Activated CD4-positive, CD25-positive, alpha-beta regulatory T cell (primary cell): ENCODE measurements at places on chromosomes 3 and 15.

DNA sequence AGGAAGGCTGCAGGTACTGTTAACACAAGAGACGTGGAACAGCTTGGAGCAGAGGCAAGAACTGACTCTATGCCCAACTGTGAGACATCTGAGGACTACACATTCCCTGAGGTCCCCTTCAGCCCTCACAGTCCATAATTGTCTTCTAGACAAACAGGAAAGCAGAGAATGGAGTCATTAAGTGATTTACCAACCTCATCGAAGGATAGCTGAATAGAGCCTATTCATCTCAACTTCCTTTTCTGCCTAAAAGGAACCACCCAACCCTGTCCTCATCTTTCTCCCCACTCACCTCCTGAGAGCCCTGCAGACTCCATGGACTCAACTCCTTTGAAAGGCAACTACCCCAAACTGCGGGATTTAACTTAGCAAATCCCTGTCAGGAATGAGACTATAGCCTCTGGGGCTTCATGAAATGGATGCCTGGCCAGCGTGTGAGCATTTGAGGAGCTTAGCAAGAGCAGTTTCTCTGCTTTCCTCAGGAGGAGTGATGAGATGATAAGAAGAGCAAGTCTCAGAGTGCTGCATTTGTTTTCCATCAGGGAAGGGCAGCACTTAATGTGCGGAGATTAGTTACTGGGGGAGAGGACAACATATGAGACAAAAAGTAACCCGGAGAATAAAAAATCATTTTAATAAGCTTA, 61.5 kb upstream of the FILIP1L start:
- DNase-seq, result no peak

DNA sequence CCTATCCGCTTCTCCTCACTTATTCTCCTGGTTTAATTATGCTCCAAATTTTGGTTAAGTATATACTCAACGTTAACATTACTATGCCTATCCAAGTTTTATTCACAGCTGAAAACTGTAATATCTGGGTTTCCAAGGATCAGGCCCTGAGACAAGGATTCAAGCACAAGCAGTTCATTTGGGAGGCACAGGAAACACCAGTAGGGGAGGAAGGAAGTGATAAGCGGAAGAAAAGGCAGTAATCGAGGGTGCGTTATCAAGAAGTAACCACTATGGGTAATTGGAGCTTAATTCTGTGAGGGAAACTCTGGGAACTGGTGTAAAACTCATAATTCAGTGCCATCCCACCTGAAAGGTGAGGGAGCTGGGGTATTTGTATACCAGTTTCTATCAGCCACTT, 120.3 kb downstream of the KCNAB1 start:
- DNase-seq, result no peak

DNA sequence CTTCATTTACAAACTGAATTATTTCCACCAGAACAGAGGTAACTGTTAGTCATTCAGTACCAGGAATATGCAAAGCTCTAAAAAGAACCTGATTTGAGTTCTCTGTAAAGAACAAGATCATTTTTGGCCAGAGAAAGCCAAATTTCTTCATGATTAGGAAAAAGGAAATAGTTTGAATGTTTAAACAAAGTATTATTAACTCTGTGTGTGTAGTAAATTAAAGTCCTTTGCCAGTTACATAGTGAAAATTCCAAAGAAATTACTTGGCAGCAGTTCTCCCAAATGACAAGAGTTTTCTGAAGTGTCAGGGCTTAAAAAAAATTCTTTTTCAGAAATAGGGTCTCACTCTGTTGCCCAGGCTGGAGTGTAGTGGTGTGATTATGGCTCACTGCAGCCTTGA, 24.5 kb downstream of the QTRT2 start:
- DNase-seq, result no peak

- no peak for DNase-seq
Measured at GRCh38 chr3:190911382-190911781, 48.9 kb upstream of the GMNC start.

DNA sequence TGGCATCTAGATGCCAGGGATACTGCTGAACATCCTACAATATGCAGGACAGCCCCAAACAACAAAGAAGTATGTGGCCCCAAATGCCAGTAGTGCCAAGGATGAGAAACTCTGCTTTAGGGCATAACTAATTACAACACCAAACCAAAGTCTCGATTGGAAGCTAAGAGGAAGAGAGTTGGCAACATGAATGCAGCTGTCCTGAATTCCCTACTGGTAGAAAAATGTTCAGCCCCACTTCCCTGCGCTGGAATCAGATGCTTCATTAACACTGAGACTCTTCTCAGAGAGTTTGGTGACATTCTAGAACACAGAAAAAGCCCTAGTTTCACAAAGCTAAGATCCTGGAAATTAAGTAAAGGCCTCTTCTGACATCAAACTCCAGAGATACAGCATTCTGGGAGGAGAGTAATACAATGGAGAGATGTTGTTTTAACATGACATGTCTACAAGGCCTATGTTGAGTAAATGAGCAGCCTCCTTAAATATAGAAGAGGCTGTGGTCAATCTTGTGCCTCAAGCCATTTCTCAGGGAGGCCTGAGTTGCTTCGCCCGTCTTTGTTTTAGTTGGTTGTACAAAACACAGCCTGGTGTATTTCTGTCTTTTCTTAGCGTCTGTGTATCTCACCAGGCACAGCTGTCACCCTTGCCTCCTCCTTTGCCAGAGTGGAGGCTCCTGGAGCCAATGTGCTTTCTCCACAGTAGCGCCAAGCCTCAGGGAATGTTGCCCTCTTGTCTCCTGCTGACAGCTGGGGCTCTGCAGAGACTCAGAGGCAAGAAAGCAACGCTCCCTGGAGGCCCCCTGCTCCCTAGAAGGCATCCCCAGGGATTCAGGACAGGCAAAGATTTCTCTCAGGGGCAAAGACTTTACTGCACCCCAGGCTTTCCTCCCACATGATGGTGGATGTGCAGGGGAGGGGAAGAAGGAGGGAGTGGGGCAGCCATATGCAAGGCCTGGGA, 25.1 kb upstream of the CTNNB1 start:
- DNase-seq, result no peak

DNA sequence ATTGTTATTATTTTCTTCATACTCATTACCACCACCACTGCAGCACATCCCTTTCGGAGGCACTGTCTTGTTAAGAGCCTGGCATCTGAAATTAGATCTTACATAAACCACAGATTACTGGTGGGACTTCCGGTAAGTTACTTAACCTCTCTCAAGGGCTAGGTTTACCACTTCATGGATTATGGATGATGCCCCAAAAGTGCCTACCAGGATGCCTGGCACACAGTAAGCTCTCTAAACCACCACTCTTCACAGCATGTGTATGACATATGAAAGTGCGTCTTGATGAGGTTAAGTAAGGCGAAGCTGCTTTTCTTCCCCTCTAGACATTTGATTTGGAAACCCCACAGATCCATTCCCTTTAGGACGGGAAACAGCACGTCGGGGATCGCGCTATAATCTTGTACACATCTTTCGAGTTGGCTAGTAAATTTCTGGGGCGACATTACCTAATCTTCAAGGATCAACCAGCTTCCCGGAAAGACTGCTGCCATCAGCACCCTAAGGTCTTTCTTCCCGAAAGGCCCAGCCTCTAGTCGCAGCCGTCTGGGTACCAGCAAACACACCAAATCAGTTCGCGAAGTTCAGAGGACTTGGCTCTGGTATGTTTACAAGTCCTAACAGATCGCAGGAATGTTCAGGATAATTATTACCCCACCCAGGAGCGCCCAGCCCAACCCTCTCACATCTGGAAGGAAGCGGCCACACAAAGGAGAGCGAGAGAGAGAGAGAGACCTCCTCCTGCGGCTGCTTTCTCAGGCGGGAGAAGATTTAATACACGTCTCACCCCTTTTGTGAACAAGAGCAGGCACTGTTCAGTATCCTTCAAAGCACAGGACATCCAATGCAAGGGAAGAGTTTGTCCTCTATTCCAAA, 155.1 kb upstream of the FRMD4B start:
- no peak for DNase-seq

DNA sequence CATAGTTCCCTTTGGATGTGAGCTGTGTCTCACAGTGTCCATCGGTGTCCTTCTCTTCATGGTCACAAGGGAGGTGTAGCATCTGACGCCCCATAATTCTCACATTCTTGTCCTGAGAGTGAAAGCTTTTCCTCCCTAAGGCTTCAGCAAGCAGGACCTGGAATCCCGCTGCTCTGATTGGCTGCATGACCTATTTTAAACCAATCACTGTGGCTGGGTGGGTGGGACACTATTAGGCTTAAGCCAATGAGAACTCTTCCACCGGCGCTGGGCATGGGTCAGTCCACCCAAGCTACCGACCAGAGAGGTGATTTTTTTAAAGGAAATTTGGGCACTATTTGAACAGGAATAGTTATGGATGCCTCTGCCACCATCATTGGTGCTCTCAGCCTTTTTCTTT, 385.9 kb downstream of the MFSD1 start:
- no peak for DNase-seq

DNA sequence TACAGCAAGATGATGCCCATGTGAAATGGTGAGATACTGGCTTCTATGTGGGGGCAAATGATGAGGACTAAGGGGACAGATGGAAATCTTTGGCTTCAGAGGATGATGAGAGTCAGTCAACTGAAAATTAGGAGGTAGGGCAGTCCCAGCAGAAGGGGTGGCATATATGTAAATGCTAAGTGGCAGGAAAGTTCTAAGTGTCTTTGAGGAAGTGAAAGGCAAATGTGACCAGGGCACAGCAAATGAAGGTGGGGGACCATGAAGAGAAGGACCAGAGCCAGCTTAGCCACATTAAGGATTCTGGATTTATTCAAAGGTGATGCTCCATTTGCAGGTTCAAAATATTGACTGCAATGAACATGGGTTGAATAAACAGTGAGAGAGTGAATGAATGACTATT, 29.2 kb upstream of the LIMD1 start:
- DNase-seq, result no peak

DNA sequence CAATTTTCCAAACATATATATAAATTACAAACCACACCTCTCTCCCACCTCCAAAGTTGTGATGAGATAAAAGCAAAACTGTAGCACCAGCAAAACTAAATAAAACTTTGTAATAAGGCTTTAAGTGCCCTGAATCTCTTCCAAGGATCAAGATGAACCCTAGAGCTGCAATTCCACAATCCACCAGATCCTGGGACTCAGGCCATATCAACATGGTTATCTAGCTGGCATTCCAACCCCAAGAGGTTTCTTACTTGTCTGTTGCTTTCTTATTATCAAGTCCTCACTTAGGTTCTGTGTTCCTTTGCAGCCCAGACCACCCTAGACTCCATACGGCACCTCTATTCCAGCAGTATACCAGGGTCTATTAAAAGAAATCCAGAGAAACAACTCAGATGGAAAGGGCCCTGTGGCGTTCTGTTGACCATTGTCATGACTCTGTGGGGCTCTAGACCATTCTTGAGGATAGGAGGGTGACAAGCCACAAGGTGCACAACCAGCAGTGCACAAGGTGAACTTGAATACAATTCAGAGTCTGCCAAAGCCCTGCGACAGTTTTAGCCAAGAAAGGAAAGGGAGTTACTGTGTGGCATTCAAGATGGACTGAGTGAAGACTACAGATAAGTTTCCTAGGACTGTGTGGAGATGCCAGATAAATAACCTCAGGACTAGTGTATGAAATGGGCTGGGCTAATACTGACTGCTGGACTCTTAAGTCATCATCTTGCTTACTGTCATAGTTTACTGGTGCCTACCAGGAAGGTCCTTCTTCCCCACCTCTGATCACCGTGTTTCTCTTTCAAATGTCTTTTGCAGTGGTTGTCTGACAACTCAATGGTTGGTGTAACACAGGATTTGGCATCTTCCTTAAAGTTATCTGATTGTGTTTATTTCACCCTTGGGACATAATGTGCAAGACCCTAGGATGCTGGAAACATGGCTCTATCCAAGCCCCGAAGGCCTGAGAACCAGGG, 27.2 kb downstream of the ACKR2 start:
- no peak for DNase-seq

GRCh38 chr3:89488800-89489580, 381.6 kb downstream of the EPHA3 start:
- DNase-seq, result no peak

DNA sequence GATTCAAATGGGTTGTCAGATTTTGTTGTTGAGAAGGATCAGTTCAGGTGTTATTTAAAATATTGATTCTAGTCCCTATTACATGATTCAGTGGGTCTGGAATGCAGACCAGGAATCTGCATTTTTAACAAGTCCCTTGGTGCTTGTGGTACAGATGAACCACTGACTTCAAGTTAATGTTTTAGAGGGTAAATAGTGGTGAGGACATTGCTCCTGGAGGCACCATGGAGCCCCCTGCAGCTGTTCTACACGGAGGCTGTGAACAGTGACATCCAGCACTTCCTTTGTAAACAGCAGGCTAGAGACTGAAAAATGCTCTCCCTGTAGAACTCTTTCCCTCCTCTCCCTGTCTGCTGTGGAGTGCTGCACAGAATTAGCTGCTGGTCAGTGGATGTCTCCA, 4.8 kb upstream of the FSIP1 start:
- DNase-seq, result no peak

DNA sequence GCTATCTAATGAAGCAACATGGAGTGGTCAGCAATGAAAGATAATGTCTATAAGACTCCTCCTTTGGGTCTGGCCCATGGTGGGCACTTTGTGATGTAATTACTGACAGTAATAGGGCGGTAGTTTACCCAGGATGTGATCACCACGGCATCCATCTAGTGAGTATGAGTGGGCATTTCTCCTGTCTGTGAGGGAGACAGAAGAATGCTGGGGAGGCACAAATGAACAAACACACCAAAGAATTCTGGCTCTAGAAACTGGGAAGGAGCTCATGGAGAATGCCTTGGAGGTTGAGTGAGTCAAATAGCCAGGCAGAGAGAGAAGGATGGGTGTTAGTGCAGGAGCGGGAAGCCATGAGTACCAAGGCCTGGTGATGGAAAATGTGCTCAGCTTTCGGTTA, 217.5 kb downstream of the WNT5A start:
- no peak for DNase-seq

DNA sequence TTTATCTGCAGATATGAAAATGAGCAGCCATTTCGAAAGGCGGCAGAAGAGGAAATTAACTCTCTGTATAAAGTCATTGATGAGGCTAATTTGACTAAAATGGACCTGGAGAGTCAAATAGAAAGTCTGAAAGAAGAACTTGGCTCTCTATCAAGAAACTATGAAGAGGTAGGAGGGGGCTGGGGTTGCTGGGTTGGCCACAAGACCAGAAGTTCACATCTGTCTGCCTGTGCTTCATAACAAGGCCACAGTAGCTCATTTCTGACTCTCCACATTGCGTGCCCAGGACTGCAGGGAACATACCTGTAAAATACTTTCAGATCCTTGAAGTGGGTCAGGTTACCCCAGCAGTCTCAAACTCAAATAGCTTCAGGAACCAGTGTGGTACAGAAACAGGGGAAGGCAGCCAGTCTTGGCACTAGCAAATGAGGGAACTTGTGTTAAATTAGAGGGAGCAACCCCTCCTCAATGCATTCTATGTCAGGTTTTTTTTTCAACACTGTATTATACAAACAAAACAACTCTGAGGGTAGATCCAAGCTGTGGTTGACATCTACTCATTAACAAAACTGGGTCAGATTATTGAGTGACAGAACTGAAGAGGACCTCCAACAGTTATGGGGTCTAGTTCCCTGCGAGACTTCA, 48.7 kb downstream of the BFSP2 start:
- DNase-seq, result peak; percentile 28
